Suppressor macrophage treated with lipopolysaccharide for 4 hours (primary cell): ENCODE measurements at places on chromosomes 3 and 15.

- no peak for DNase-seq
These were observed 196.4 kb upstream of the NANOGP8 start for GRCh38 chr15:35281515-35281914.

DNA sequence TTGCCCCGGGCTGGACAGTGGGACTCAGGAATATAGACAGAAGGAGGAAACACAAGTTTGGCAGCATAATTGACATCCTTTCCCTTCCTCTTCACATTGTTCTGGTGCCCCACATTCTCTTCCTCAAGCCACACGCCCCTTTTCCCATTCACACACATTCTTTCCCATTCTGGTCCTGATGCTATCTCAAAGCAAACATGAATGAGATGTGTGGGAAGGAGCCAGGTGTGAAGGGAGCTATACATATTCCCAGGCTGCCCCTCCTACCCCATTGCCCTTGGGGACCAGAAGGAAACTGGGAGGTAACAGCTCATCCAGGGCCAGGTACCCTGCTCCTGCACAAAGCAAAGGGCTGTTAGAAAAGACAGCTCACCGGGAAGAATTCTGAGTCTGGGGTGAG is 23.4 kb upstream of the CLK3 start:
- DNase-seq = no peak

DNA sequence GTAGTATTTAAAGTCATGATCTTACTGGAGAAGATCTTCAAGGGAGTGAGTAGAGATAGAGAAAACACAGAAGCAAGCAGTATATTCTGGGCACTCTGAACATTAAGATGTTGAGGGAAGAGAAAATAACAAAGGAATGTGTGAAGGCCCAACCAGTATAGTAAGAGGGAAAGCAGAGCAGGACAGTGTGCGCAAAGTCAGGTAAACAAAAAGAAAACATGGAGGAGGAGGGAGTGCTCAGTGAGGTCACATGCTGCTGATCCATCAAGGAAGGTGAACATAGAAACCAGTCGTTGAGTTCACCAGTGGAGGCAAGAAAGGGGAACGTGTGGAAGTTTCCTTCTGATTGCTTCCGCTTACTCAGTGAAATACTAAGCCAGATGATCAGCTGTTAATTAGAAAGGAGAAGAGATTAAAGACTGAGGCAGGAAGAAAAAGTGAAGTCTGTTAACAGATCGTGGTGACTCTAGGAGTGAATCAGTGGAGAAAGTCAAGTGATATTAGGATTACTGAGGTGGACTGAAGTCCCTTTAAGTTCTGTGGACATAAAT is 47.2 kb downstream of the OPA1 start:
- DNase-seq = peak; percentile 58

DNA sequence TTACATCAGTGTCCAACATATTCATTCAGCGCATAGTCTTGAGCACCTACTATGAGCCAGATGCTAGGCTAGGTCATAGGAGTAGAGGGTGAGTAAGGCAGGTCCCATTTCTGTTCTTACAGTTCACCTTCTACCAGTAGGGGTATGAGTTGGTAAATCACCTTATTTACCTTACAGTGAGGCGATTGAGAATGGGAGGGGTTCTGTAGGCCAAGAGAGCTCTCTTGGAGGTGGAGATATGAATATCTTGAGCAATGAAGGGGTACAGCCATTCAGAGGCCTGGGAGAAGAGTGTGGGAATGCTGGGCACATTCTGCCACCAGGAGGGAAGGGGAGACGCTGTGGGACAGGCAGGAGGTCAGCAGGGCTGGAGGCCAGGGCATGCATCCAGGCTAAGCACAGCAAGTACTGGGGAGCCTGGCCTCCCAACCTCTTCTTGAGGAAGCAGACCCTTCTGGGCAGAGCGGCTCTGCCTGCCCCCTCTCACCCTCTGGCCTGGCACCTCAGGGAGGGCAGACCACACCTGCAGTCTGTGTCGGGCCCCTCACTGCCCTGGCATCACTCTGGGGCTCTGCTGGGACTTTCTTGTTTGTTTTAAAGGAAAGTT is 123.4 kb downstream of the EEFSEC start:
- no peak for DNase-seq

DNA sequence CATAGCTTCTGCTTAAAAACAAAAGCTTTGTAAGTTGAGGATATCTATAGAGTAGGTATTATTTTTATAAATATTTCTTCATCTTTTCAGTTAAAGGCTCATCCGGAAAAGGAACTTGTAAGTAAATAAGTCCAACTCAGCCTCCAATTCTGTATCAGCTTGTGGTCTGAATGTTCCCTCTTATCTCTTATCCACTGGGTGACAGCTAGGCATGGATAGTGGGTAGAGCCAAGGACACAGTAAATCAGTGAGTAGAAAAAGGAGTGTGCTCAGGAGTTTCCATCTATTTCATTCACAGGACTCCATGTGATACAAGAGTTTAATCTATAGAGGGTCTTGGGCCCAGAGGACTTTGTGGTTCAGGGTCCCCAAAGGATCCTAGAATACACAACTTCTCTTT is 50.9 kb downstream of the FRMD5 start:
- DNase-seq = no peak
